ENCODE measurements at places on chromosomes 6 and 20.

- DNase-seq: no peak
Observed at GRCh38 chr6:136893187-136893586, 28.9 kb upstream of the SLC35D3 start.

DNA sequence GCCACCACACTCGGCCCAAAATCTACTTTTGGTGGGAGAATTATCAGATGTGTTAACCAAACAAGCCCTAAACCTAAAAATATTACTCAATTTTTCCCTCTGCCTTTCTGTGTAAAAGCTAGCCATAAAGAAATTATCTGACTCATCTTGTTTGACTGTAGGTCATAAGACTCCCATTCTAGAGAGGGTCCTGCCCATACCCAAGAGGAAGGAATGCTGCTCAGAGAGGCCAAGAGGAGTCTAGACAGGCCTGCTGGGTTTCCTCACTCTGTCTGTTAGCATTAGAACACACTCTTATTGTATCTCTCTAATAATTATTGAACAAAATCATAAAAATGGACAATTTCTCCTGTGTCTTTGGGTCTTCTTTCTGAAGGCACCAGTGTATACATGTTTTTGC, 26.1 kb downstream of the C6orf141 start:
- no peak for DNase-seq

GRCh38 chr6:91142154-91142553, 555.3 kb upstream of the MAP3K7 start:
- no peak for DNase-seq

DNA sequence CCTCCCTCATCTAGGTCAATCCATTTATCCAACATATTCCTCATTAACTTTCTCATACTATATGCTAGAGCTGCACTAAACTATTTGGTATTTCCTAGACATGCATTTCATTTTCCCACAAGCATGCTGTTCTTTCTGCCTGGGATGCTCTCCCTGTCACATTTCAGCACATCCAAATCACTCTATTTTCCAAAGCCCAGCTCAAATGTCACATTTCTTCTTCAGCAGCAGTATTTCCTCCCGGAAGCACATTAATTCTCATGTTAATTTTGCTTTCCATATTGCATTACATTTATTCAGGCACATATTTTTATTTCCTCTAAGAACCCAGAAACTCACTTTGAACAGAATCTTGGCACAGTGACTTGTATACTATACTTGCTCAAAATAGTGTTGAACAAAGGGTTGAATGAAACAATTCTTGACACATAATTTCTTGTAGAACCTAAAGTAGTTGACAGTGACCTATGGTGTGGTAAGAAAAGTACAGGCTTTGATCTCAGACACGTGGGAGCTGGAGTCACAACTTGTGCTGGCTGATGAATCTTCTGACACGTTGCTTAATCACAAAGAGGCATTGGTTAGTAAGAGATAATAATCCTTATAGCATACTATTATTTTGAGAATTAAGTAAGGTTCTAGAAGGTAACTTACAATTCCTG, 30.8 kb upstream of the CD2AP start:
- DNase-seq: no peak

DNA sequence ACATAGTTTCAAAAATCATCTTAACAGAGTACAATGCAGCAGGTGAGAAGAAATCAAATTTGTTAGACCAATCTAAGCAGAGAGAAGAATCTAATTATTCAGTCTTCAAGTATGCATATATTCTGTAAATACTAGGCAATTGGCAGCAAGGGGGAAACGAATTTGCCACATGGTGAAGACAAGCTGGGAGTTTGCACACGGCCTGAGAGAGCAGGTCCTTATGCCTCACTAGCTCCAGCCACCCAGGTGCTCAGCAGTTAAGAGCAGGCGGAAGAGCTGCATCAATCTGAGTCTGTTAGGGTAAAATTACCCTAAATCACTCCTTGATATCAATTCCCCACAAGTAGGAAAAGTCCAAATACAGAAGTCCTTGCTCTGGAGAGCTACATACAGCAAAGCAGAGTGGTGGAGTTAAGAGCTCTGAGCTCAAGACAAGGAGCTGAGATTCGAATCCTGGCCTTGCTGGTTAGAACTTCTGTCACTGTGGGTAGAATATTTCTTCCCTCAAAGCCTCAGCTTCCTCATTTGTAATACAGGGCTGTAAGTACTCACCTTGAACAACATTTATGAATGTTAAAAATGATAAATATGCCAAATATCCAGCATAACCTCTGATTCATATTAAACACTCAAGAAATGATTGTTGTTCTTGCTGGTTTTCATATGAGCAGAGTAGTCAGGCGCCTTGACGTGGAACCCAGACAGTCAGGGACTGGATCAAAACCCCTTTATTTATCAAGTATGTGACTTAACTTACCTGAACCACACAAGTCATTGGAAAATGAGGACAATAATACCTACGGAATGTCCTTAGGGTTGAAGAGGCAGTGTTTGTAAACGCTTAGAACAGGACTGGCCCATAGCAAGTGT, 444.2 kb downstream of the CDH26 start:
- DNase-seq: no peak

- no peak for DNase-seq
Observed at GRCh38 chr6:155382338-155382685, 68.0 kb upstream of the TFB1M start.

- peak; percentile 30 for DNase-seq
Observed at GRCh38 chr20:3238616-3239025, 369 bp downstream of the SLC4A11 start.

DNA sequence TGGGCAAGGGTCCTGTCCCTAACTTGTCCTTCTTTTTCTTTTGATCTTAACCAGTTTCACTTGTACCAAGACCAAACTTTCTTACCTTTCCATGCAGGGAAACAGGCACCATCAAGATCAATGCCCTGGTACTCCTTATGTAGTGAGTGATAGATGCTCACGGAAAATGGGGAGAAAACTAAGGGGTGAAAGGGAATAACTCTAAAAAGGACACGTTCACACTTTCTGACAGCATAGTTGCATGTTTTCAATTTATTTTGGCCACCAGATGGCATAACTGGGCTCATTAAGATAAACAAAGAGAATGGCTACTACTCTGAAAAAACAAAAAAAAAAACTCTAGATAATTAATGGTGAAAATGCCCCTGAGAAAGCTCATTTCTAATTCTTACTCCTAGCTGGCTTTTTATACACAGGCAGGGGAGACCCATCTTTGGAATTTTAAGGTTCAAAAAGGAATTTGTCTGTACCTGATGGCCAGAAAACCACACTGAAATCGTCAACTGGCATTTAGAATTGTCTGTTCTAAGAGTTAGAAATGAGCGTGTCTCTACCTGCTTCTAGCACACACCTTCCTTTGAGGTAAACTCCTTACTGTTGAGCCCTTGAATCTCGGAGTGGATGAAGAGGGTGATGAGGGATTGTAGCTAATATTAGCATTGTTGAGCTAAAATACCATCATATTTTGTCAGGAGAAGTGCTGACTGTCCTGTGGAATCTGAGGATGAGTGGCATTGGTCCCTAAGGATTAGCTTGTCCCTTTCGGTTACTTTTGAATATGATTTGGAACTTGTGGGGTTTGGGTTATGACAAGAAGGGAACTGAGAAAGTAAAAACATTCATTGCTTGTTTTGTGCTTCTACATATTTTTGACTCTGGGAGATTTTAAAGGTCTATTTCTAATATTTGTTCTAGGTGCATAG, 62.2 kb upstream of the DDR1 start:
- peak; percentile 57 for DNase-seq

GRCh38 chr6:138972226-138972665, 15.8 kb downstream of the REPS1 start:
- no peak for DNase-seq

DNA sequence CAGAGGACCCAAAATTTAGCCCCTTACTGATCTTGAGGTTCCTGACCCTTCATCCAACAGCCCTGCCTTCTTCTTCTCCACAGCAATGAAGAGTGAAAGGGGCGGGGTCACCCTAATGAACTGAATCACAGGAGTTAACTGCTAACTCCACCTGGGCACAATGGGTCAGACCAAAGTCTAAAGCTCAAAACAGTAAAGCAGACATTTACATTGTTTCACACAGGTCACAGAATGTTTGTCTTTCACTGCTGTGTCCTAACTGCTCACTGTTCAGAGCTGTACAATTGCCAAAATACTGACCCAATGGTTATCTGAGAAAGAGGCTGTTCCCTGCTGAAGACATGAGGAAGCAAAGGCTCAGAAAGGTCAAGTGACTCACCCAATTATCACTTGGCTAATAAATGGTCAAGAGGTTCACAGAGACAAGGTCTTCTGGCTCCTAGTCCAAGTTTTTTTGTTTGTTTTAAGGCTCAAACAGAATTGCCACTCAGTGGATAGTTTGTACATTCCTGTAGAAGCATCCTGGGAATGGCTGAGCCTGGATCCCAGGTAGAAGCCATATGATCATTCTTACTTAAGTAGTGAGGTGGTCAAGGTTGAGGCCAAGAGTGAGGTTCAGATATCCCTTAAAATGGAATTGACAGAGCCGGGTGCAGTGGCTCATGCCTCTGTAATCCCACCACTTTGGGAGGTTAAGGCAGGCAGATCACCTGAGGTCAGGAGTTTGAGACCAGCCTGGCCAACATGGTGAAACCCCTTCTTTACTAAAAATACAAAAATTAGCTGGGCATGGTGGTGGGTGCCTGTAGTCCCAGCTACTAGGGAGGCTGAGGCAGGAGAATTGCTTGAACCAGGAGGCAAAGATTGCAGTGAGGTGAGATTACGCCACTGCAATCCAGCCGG, 35.1 kb upstream of the FAM83C start:
- DNase-seq: peak; percentile 20

DNA sequence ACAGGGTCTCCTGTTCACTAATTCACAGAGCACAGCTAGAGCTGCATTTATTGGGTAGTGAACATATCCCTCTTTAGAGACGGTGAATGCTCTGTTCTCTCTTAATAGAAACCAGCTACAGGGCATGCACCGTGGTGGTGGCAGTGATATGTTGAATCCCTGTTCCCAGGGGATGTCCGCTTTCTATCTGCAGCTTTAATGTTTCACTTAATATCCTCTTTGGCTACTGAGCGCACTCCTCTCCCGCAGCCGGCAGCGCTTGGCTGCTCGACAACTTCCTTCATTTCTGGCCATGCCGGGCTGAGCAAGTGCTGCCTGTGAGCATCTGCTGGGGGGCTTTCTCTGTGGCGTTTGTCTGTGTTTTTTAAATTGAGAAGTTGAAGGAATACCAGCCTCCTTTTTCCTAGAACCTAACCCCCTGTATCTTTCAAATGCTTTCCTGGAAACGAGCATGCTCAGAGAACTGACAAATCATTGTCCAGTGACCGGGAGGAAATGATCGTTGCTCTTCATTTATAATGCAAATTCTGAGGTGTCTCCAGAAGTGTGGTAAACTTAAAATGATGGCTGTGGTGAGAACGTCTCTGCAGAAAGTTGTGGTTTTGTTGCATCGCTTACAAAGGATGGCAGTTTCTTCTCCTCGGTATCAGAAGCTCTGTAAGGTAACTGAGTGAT, 297.9 kb downstream of the UTRN start:
- peak; percentile 85 for DNase-seq

GRCh38 chr6:146258206-146258605, 229.3 kb downstream of the GRM1 start:
- DNase-seq: no peak

DNA sequence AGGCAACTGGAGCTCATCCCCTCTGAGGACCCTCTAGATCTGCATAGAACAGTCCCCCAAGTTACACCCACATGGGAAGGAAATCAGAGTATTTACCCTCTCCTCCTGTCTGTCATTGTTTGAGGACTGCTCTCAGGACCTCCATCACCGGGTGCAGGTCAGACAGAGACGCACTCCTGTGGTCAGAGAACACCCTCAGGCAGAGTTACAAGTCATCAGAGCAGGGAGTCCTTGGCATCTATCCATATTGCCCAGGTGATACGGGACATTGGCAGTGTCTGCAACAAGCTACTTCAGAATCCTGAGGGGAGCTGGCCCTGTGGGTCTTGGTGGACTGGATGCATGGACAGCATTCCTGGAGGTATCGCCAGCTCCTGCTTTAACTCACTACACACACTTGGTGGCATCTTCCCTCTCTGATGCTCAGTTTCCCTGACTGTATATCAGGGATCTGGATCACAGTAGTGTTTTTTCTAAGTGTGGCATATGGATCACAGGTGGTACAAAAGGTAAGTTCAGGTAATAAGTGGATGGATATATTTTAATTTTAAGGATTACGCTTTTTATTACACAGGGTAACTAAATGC, 15.1 kb upstream of the ISM1 start:
- DNase-seq: no peak

DNA sequence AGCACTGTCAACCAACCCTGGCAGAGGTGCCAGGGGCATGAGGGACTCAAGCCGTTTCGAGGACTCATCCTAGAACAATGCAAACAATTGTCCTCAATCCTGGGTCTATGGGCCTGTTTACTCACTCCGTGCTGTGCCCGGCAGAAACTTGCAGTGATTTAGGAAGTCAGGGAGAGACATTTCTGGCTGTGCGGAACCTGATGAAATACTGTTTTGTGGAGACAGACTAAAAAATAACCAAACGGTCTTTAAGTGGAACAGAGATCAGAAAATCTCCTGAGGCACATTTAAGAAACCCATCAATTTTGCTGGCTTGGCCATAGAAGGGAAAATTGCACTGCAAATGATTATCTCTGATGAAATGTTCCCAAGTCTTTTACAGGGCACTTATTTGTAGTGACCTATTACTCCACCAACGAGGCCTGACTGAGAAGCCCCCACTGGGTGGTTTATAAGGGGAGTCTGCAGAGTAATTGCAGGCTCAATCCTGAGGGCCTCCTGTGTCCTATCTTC, 79.8 kb upstream of the KCNK16 start:
- no peak for DNase-seq

- no peak for DNase-seq
Observed at GRCh38 chr6:157459327-157459726, 78.3 kb downstream of the ZDHHC14 start.

DNA sequence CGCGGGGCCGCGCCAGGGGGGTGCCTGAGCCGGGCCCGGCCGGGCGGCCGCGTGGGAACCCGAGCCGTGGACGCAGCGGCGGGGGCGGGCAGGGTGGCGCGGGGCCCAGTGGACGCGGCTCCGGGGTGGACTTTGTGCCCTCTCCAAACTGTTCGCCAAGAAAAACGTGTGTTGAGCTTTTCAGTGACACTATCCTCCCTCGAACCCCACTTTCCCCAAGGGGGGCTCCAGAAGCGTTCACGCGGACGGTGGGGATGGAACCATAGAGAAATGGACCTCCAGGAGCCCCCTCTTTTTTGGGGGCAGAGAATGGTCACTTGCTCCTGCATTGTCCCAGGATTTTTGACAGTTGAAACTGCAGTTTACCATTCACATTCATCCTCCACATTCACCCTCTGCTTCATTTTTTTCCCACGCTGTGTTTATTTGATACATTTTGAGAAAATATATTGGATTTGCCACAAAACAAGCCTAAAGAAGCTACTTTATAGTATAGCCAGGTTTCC, 2.9 kb upstream of the HIVEP1 start:
- DNase-seq: no peak

DNA sequence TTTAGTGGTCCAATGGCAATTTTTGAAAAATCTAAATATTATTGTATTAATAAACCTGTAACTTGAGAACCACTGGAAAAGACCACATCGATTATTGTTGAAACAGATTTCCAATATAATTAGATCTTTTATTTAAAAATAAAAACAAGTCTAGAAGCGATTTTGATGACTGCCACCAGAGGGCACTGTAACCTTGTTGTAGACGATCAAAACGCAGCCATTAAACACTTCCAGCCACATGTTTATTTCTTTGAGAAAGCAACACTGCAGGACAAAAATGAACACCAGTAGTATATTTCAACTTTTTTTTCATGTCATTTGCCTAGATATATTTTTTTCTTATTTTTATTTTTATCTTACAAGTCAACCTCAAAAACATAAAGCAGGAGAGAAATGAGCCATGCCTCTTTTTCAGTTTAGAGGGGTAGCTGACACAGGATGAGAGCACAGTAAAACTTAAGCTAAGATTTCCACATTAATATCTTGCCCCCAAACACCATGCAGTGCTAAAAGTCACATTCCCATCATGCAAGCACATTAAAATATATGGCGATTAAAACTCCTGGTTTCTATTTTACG, 115.4 kb downstream of the OPRM1 start:
- DNase-seq: peak; percentile 84
